ENCODE measurements at places on chromosomes 12 and 14. TPM values are rescaled to one million over a fixed set of nuclear protein-coding genes. Genes with fewer than 3 reads are reported as not detected.

The TOMM20L gene
- total RNA-seq: not detected

The C12orf43 gene
- total RNA-seq: 8.7 TPM

The RAD9B gene
- 2.9 TPM for total RNA-seq

The EPS8 gene
- total RNA-seq: 15.7 TPM

The CDKL1 gene
- 7.0 TPM for total RNA-seq

The LALBA gene
- total RNA-seq: not detected

The MYF6 gene
- not detected for total RNA-seq

The ADAM21 gene
- not detected for total RNA-seq

The ERBB3 gene
- 0.90 TPM for total RNA-seq

DNA sequence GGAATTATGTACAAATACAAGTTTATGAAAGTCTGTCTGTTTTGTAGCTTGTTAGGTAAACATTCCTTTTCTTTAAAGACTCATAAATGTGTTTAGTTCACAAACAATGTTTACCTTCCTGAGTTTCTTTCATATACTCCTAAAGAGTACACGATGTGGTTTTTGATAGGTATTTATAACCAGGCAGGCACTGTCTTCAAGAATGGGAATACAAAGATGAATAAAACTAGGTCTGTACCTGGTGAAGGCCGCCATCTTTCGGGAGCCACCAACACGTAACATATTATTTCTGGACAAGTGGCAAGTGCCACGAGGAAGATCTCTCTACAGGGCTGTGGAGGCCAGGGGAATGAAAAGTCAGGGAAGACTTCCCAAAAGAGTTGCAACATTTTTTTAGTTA, 144.6 kb upstream of the RASSF8 start:
- no peaks in the 10 kb centered on the region for H3K4me1 ChIP-seq
- H3K27ac ChIP-seq: no peak overlapping the region
- no peaks in the 10 kb centered on the region for H3K36me3 ChIP-seq
- no peaks in the 10 kb centered on the region for H3K27me3 ChIP-seq
- no peak overlapping the region for H3K4me3 ChIP-seq
- DNase-seq: no peak

DNA sequence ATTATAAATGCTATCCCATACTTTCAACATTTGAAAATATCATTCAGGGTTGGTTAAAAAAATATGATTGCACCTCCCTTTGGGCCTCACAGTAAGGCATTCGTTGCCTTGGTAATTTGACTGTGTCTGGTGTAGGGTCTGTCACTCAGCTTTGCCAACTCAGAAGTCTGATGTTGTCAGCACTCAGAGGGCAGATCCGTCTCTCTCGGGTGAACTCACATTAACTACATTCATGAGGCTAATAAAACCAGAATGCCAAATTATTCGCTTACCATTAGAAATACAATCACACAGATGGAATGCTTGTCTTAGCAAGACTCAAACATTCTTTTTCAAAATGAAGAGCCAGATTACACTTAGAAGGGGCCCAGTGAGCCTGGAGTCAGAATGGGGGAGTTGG, 53.0 kb downstream of the NPAS3 start:
- H3K36me3 ChIP-seq: no peaks in the 10 kb centered on the region
- H3K27ac ChIP-seq: no peak overlapping the region
- no peaks in the 10 kb centered on the region for H3K4me1 ChIP-seq
- H3K27me3 ChIP-seq: no peaks in the 10 kb centered on the region
- no peak for DNase-seq
- no peak overlapping the region for H3K4me3 ChIP-seq

GRCh38 chr12:6238875-6239274, 38.7 kb downstream of the CD9 start:
- H3K27ac ChIP-seq: no peak overlapping the region
- no peak for DNase-seq
- H3K4me1 ChIP-seq: peaks cover 32% of the 10 kb centered on the region
- no peaks in the 10 kb centered on the region for H3K27me3 ChIP-seq

DNA sequence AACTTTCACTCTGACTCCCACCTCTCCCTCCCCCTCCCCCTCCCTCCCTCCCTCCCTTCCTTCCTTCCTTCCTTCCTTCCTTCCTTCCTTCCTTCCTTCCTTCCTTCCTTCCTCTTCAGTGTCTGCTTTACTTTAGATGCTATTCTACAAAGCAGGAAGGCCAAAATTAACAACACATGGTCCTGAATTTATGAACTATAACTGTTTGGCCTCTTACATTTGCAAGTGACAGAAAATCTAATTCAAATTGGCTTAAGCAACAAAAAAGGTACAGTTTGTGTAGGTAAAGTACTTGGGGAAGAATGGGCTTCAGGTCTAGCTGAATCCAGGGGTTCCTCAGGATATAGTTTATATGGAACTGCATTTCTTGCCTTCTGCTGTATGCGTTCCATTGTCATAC, 673.0 kb downstream of the AACS start:
- no peaks in the 10 kb centered on the region for H3K36me3 ChIP-seq
- H3K4me3 ChIP-seq: no peak overlapping the region
- no peak for DNase-seq

DNA sequence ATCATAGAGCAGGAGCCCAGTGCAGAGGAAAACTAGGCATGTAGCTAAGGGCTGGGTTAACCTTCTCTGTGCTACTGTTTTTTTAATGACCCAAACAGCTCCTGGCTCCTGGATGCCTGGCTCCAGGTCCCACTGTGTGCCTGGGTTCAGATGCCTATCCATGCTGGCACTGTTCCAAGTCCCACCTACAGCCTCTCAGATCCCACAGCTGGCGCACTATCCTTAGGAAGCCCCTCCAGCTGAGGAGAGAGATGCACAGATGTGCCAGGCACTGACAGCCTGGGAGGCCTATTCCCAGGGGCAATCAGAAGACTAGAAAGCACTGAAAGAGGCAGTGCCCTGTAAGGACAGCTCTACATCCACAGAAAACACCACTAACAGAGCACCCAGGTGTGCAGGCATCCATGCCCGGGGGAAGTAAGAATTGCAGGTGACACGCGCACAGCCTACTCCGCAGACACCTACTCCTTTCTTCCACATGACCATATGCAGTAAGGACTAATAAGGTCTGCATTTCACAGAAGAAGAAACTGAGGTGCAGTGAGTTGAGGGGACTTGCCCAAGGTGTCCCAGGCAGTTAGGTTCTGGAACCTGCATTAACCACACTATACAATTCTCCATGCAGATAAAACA, 51.2 kb downstream of the PITPNM2 start:
- no peaks in the 10 kb centered on the region for H3K36me3 ChIP-seq
- no peaks in the 10 kb centered on the region for H3K27me3 ChIP-seq
- H3K27ac ChIP-seq: no peak overlapping the region
- no peak for DNase-seq

DNA sequence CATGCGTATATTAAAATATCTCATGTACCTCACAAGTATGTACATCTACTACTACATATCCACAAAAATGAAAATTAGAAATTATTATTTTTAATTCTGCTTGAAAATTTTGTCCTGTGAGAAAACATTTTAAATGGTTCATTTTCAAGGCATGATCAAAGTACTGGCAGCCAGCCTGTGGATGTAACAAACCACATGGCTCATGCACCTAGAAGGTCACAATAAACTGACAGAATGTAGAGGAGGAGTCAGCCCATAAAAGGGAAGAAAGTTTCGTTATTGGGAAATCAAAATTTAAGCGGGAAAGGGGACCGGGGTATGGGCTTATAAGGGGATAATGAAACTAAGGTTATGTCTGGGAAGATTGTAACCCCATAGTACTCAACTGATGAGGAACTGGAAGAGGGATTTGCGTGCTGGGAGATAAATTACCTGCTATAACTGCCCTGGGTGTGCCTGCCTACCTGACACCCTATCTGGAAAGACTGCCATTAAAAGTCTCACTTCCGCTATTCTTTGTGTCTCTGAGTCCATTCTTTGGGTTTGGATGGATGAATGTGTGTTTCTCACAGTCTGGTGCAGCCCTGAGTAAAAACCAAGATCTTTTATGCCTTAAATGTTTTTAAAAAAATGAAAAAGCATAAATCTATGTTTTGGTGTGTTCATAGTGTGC, 62.2 kb upstream of the PCED1B start:
- H3K4me3 ChIP-seq: no peak overlapping the region
- no peaks in the 10 kb centered on the region for H3K4me1 ChIP-seq
- H3K27ac ChIP-seq: no peak overlapping the region
- no peaks in the 10 kb centered on the region for H3K36me3 ChIP-seq
- H3K27me3 ChIP-seq: no peaks in the 10 kb centered on the region

- H3K36me3 ChIP-seq: peaks cover 18% of the 10 kb centered on the region
- no peak for DNase-seq
- H3K27ac ChIP-seq: no peak overlapping the region
- peaks cover 12% of the 10 kb centered on the region for H3K4me1 ChIP-seq
- H3K4me3 ChIP-seq: no peak overlapping the region
- no peaks in the 10 kb centered on the region for H3K27me3 ChIP-seq
Measured at GRCh38 chr12:12436831-12437345, 80.0 kb downstream of the BORCS5 start.

GRCh38 chr14:25048170-25049016, 1.6 kb downstream of the STXBP6 start:
- peak overlapping the region; percentile 84 for H3K27ac ChIP-seq
- peaks cover 9% of the 10 kb centered on the region for H3K4me1 ChIP-seq
- peak overlapping the region; percentile 72 for H3K4me3 ChIP-seq
- peak; percentile 70 for DNase-seq
- H3K36me3 ChIP-seq: no peaks in the 10 kb centered on the region
- no peaks in the 10 kb centered on the region for H3K27me3 ChIP-seq

GRCh38 chr12:121812320-121812871, 8.6 kb downstream of the SETD1B start:
- DNase-seq: peak; percentile 85
- peak overlapping the region; percentile 47 for H3K4me3 ChIP-seq
- H3K4me1 ChIP-seq: peaks cover 35% of the 10 kb centered on the region

GRCh38 chr12:124544311-124544970, 23.0 kb downstream of the NCOR2 start:
- H3K36me3 ChIP-seq: no peaks in the 10 kb centered on the region
- no peaks in the 10 kb centered on the region for H3K27me3 ChIP-seq
- H3K4me3 ChIP-seq: no peak overlapping the region
- H3K4me1 ChIP-seq: peaks cover 74% of the 10 kb centered on the region
- no peak overlapping the region for H3K27ac ChIP-seq
- no peak for DNase-seq

- no peaks in the 10 kb centered on the region for H3K36me3 ChIP-seq
- no peak for DNase-seq
- no peak overlapping the region for H3K4me3 ChIP-seq
Measured at GRCh38 chr12:92070864-92071445, 74.7 kb downstream of the BTG1 start.

DNA sequence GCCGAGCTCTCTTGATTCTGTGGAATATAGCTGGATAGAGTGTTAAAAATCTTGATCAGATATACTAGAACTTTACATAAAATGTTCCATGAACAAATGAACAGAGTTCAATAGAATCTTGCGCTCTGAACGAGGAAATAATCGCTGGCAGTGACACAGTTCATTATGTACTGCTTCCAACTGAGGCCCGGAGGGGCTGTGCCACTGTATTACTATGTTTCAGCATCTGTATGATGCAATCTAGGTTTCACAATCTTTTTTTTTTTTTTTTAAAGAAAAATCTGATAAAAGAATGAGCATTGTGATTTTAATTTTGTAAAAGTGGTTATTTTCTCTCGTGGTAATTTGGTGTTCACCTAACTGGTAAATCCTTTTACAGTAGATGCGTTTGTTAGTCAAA, 77.2 kb downstream of the FERMT2 start:
- H3K4me1 ChIP-seq: peaks cover 8% of the 10 kb centered on the region
- no peak overlapping the region for H3K4me3 ChIP-seq
- H3K27ac ChIP-seq: no peak overlapping the region
- no peak for DNase-seq
- no peaks in the 10 kb centered on the region for H3K27me3 ChIP-seq
- H3K36me3 ChIP-seq: peaks cover 100% of the 10 kb centered on the region

- no peaks in the 10 kb centered on the region for H3K4me1 ChIP-seq
- H3K36me3 ChIP-seq: no peaks in the 10 kb centered on the region
- no peak overlapping the region for H3K27ac ChIP-seq
- no peak overlapping the region for H3K4me3 ChIP-seq
- DNase-seq: no peak
Measured at GRCh38 chr12:41942354-41942753, 202.3 kb downstream of the GXYLT1 start.

DNA sequence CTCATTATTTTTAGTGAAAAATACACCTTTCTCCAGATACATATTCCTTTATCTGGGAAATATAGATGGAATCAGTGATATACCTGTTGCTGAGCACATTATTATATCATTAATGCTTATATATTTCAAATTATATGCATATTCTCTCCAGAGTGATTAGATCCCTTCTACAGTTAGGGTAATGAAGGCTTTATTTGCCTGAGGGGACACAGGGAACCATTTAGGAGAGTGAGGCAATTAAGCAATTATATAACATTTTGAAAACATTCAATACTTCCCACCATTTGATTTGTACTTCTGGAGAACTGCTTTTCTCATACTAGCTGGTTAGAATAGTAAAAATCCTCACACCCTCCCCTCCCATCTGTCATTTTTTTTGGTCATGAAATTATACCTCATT, 212.8 kb upstream of the NOVA1 start:
- H3K27ac ChIP-seq: no peak overlapping the region
- no peaks in the 10 kb centered on the region for H3K27me3 ChIP-seq
- no peak overlapping the region for H3K4me3 ChIP-seq

DNA sequence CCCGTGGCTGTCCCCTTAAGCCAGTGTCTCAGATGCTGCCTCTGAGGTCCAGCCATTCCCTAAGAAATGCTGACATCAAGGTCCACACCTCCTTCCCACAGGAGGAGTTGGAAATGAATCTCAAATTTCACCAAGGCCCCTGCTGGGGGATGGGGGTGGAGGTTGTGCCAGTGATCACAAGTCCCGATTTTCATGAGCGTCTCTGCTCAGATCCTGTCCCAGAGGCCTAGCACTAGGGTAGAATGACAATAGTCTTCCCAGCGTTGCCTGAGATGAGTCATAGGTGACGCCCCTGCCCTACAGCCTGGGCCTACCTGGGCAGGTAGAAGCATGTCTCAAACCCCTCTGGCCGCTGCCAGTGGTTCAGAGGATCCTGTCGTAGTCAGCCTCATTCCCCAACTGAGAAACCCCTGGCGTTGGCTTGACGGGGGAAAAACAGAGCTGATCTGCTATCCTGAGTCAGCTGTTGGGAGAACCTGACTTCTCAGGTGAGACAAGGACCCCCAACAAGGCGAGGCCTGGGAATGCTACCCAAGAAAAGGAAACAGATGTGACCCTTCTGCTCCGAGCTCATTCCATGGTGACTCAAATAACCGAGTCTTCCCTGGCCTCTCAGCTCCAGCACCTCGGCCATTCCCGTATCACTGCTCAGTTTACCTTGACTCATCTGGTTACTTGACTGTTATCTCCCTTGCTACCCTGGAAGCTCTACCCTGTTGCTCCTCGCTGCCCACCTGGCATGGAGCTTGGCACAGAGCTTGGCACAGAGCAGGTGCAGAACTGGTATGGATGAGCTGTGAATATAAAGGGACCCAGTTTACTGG, 21.8 kb upstream of the SPPL3 start:
- no peak overlapping the region for H3K4me3 ChIP-seq
- DNase-seq: no peak
- no peaks in the 10 kb centered on the region for H3K27me3 ChIP-seq

GRCh38 chr14:71508901-71509300, 423.3 kb upstream of the RGS6 start:
- no peaks in the 10 kb centered on the region for H3K4me1 ChIP-seq
- no peaks in the 10 kb centered on the region for H3K27me3 ChIP-seq
- DNase-seq: no peak
- no peaks in the 10 kb centered on the region for H3K36me3 ChIP-seq

GRCh38 chr14:53060046-53060445, 93.1 kb downstream of the DDHD1 start:
- no peaks in the 10 kb centered on the region for H3K27me3 ChIP-seq
- H3K4me3 ChIP-seq: no peak overlapping the region
- H3K27ac ChIP-seq: no peak overlapping the region
- no peak for DNase-seq
